Nephron progenitor cell (in vitro differentiated cells): ENCODE measurements at places on chromosomes 11 and 22.

DNA sequence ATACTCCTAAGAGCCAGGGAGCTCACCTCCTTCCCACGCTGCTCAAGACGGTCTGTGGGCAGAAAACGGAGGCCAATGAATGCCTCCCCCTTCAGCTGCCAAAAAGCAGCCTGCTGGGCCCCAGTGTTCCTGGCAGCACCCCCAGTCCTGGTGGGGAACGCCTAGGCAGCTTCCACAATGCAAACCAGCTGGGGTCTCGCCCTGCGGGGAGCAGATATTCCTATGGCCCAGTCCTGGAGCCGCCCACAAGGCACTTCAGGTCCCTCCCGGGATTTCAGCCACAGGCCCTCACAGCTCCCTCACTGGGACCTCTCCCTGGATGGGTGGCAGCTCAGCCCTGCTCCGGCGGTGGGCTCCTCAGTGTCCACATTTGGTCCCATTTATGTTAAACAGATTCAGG, 29.2 kb downstream of the A4GALT start:
- no peak for DNase-seq

DNA sequence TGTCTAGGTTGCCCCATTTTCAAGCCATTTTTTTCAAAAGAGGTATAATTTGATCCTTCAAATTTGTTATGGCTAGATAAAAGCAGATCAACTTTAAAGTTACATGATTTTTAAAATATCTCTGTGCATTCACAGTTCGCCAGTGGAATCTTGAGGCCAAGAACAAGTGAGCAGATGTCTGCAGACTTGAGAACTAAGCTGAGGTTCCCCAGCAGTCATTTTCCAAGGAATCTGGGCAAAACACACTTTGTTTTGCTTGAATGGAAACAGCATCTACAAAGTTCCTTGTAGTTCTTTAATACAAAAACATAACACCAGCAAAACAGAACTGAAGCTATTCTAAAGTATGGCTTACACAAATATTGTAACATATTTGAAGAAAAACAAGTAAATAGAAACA, 7.7 kb downstream of the MPPED2 start:
- DNase-seq, result no peak

- DNase-seq, result no peak
Measured at GRCh38 chr11:33384220-33384619, 127.0 kb downstream of the HIPK3 start.

DNA sequence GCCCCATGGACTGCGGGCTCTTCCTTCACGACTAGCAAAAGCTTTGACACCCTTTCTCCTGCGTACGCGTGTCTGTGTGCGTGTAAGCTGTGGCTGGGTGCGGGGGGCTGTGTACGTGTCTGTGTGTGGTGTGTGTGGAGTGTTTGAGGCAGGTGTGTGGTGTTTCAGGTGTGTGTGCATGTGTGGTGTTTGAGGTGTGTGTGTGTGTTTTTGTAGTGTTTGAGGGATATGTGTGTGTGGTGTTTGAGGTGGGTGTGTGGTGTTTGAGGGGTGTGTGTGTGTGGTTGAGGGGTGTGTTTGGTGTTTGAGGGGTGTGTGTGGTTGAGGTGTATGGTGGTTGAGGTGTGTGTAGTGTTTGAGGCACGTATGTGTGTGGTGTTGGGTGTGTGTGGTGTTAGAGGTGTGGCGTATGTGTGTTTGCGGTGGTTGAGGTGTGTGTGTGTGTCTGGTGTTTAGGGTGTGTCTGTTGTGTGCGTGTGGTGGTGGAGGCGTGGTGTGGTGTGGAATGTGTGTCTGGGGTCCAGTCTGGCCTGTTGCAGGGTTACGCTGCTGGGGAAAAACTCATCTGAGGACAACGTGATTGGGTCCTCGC, 687 bp upstream of the ARSA start:
- DNase-seq, result no peak

DNA sequence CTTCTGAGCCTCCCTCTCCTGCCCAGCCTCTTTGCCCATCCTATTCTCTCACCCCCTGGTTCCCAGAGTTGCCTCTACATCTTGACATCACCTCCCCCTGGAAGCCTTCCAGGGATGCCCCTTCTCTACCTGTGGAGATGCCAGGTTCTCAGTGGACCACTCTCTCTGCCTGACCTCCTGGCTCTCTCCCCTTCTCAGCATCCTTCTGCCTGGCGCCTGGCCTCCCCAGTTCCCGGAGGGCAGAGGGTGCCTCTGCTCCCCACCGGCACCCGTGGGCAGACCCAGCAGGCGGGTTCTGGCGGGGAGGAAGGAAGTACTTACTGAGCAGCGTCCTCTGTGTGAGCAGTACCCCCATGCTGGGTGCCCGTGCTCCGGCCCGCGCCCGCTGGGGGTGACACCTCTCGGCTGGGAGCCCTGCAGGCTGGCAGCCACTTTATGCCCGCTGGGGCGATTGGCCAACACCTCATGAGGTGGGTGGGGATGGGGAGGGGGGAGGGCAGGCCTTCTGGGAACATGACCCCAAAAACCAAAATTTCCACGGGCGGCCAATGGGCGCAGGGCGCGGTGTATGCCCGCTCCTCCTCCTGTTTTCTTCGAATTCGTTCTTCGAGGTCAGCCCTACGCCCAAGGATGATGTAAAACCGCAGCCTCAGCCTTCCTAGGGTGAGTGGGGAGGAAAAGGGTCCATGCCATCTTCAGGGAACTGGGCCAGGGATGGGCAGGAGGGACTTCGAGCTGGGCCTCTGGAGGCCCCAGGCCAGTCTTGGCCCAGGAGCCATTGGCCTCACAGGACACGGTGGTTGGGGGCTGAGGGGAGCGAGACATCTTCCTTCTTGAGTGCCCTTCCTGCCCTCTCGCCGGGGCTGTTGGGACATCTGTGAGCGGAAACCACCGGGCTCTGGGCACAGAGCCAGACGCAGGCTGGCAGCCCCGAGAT, at the start of gene OSM:
Gene OSM, minus strand, starts transcription at position 407 of the 937 bp plus-strand sequence. Its CDS starts 52 bp downstream, at position 355.
- no peak for DNase-seq

- DNase-seq, result no peak
Measured at GRCh38 chr22:41458161-41458728, 10.2 kb downstream of the PHF5A start.

GRCh38 chr22:49044091-49044490, 783.6 kb downstream of the BRD1 start:
- DNase-seq, result no peak

- DNase-seq, result no peak
Measured at GRCh38 chr11:83181815-83182214, 11.7 kb upstream of the ANKRD42 start.

GRCh38 chr11:79417069-79417920, 23.5 kb downstream of the TENM4 start:
- DNase-seq, result no peak

DNA sequence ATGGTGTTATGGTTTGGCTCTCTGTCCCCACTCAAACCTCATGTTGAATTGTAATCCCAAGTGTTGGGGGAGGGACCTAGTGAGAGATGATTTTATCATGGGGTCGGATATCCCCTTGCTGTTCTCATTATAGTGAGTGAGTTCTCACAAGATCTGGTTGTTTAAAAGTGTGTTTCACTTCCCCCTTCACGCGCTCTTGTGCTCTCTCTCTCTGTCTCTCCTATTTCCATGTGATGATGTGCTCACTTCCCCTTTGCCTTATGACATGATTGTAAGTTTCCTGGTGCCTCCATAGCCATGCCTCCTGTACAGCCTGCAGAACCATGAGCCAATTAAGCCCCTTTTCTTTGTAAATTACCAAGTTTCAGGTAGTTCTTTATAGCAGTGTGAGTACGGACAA, 765.1 kb downstream of the KCNA4 start:
- no peak for DNase-seq

DNA sequence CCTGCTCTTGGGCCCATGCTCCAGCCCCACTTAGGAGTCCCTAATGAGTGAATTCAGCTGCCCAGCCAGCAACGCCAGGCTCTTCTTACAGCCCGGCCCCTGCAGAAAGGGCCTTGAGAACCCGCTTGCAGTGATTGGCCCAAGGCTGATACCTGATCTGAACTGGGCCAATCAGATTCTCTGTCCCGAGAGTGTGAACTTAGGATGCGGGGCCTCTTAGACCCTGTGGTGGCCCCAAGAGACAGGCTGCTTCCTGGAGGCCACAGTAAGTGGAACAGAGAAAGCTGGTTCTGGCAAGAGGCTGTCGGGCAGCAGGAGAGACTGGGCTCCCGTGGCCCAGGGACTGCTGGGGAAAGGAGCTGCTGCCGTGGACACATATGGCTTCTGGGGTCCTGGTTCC, 11.5 kb downstream of the VSTM5 start:
- DNase-seq, result no peak

DNA sequence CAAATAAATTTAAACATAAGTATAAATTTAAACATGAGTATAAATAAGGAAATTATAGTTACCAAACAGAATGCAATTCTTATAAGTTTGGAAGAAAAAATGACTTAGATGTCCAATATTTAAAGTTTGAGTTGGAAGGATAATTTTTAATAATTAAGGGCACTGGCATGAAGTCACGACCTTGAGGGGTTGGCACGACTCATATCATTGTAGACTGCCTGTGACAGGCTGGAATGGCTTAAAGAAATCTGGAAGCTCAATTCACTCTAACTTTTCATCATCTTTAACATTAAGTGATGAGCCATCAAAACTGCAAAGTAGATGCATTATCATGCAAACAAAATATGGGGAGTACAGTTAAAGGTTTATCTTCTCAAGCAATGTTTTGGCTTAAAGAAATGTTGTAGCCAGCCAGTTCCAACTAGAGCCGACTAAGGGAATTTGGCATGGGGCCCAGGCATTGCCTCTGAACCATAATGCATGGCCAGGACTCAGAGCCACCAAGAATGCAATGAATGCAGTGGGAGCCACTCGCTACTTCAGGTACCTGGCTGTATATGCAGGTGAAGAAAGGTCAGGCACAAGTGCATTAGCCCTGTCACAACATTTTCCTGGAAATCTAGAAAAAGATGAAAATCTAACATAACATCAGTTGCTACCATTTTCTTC, 33.4 kb downstream of the PGR start:
- DNase-seq, result no peak

DNA sequence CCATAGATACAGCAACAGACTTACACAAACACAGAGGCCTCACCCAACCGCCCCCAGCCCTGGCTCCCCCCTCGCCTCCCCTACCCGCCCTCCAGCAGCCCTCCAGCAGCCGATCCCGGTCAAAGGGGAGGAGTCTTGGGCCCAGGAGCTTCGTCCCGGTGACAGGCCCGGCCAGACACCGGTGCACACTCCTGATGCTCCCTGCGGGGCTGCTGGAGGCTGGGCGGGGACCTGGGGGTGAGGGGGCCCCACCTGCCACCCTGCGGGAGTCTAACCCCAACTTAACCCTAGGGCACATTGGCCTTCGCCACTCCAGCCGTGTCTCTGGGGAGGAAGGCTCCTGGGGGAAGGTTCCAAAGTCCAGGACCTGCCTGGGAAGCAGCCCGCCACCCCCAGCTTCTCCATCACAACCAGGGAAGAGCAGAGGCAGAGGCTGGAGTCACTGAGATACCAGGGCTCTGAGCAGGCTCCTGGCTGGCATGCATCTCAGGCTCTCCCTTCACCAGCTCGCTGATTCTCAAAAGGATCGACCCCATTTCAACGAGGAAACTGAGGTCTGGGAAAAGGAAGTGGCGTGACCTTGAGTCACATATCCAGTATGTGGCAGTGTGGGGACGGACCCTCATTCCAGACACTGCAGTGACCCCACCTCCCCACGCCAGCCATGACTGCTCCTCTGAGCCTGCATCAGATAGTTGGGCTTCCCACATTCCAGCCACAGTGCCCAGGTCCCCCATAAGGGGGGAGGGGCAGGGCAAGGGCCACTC, 14.4 kb downstream of the BCL9L start:
- DNase-seq, result no peak

DNA sequence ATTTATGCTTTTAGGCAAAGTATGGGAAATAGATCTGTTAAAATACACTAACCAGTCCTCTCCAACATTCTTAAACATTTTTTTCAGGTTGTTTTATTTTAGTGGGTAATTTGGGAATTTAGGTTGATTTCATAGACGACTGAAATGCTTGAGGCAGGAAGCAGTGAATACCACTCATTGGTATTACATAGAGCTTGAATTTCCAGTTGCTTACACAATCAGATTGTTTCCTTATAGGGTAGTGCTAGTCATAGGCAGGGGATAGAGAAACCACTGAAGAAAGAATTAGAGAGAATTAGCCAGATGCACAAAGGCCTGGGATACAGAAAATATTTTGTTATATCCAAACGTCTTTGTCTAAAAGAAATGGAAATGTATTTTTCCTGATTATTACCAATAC, 23.9 kb upstream of the LYVE1 start:
- DNase-seq, result no peak

GRCh38 chr11:44831605-44832394, 105.0 kb downstream of the TSPAN18 start:
- DNase-seq, result no peak

GRCh38 chr22:39806109-39806508, 87.5 kb downstream of the ENTHD1 start:
- DNase-seq, result no peak

- DNase-seq, result no peak
Measured at GRCh38 chr22:39419096-39419495, 19.5 kb downstream of the TAB1 start.

- no peak for DNase-seq
Measured at GRCh38 chr22:44145544-44145943, 35.2 kb upstream of the PARVG start.

GRCh38 chr22:44888491-44889254, 121.1 kb downstream of the PHF21B start:
- no peak for DNase-seq

- DNase-seq, result no peak
Measured at GRCh38 chr11:114088836-114089235, 29.3 kb downstream of the ZBTB16 start.

DNA sequence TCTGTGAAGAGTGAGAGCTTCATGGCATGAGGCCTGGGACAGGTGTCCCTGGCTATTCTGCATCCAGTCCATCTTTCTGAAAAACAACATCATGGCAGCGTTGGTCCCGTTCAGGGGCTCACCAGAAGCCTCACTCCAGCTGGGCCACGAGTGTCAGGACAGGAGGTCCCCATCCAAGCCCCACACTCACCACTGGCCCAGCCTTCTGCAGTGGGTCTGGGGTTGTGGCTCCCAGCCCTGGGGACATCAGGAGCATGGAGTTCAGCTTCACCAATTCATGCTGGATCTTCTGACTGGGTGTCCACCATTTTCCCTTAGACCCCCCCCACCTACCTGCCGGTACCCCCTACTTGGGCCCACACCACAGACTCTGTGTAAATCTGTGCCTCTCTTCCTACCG, 400.3 kb downstream of the BRD1 start:
- no peak for DNase-seq

DNA sequence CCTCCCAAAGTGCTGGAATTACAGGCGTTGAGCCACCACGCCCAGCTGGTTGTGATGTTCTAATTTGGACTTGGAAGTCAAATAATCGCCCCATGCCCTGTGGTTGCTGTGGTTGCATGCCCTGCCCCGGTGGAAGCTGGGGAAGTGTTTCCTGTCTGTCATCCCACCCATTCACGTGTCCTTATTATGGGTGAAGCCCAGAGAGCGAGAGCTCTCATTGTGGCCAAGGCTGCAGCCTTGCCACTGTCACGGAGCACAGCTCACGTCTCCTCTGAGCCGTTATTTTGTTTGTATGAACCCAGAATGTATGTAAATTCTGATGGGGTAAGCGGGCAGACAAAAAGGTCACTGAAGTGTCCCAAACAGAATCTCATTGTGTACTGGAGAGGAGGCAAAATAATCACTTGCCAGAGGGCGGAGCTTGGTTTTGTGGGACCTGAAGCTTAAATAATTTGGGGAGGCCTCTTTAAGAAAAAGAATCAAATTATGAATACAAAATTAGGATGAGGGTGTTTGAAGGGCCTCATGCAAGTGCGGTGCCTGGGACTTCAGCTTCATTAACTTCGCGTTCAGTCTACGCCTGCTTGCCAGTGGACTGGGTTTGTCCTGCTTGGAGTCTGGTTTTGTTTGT, 25.8 kb upstream of the TREH start:
- no peak for DNase-seq
